Mesendoderm (in vitro differentiated cells): ENCODE measurements at places on chromosomes 6 and 20.

- H3K4me3 ChIP-seq: no peak overlapping the region
- no peak overlapping the region for H3K27ac ChIP-seq
- DNase-seq: no peak
- no peaks in the 10 kb centered on the region for H3K27me3 ChIP-seq
Measured at GRCh38 chr6:18973251-18973650, 586.1 kb downstream of the RNF144B start.

DNA sequence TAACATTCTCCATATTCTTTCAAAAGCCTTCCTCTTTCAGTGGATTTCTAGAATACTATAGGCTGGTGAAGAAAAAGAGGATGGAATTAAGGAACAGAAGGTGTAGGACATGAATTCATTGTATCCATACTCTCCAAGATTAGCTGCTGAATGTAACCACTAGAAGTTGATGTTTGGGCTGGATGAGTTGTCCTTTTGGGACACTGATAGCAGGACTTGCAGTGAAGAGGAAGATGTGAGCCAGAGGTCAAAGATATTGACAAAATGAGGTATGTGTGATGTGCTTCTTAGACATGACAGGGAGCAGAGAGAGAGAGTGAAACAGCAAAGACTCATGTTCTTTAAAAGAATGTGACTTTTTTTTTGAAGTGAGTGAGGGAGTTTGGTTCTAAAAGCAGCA lies 134.3 kb upstream of the MAN1A1 start:
- DNase-seq: peak; percentile 4
- no peak overlapping the region for H3K27ac ChIP-seq
- H3K4me3 ChIP-seq: no peak overlapping the region
- H3K27me3 ChIP-seq: no peaks in the 10 kb centered on the region

- no peak overlapping the region for H3K4me3 ChIP-seq
- H3K27me3 ChIP-seq: no peaks in the 10 kb centered on the region
- no peaks in the 10 kb centered on the region for H3K36me3 ChIP-seq
- H3K4me1 ChIP-seq: no peaks in the 10 kb centered on the region
- H3K27ac ChIP-seq: no peak overlapping the region
- DNase-seq: no peak
Measured at GRCh38 chr6:92044312-92044711, 1375.0 kb downstream of the EPHA7 start.

- no peak overlapping the region for H3K4me3 ChIP-seq
- no peak overlapping the region for H3K27ac ChIP-seq
- H3K27me3 ChIP-seq: no peaks in the 10 kb centered on the region
- no peaks in the 10 kb centered on the region for H3K4me1 ChIP-seq
Measured at GRCh38 chr6:99246602-99247001, 102.9 kb downstream of the FAXC start.
